ENCODE measurements at places on chromosomes 7 and 10. TPM values are rescaled to one million over a fixed set of nuclear protein-coding genes. Genes with fewer than 3 reads are reported as not detected.

Gene TECPR1
- 129 TPM for total RNA-seq

Gene FAM25A
- not detected for total RNA-seq

Gene ZNF12
- 30.8 TPM for total RNA-seq

Gene TET1
- total RNA-seq: 20.3 TPM

Gene AKR1D1
- total RNA-seq: not detected

Gene WNT16
- not detected for total RNA-seq

Gene RAPGEF5
- total RNA-seq: 135 TPM

Gene MSMB
- not detected for total RNA-seq

Gene PNPLA8
- total RNA-seq: 15.6 TPM

Gene ADCYAP1R1
- total RNA-seq: 39.3 TPM

Gene CHST15
- total RNA-seq: 148 TPM

GRCh38 chr7:103521937-103522336, 75.9 kb upstream of the SLC26A5 start:
- no peak overlapping the region for H3K27ac ChIP-seq
- no peak for DNase-seq
- no peaks in the 10 kb centered on the region for H3K36me3 ChIP-seq
- H3K4me3 ChIP-seq: no peak overlapping the region

GRCh38 chr7:158016180-158017097, 571.2 kb downstream of the PTPRN2 start:
- DNase-seq: no peak
- H3K4me1 ChIP-seq: no peaks in the 10 kb centered on the region
- H3K27me3 ChIP-seq: no peaks in the 10 kb centered on the region
- peaks cover 5% of the 10 kb centered on the region for H3K36me3 ChIP-seq
- H3K4me3 ChIP-seq: no peak overlapping the region

GRCh38 chr7:88350118-88350517, 43.4 kb upstream of the STEAP4 start:
- no peak for DNase-seq
- H3K27me3 ChIP-seq: peaks cover 2% of the 10 kb centered on the region
- H3K27ac ChIP-seq: no peak overlapping the region
- H3K4me3 ChIP-seq: no peak overlapping the region
- H3K36me3 ChIP-seq: no peaks in the 10 kb centered on the region

DNA sequence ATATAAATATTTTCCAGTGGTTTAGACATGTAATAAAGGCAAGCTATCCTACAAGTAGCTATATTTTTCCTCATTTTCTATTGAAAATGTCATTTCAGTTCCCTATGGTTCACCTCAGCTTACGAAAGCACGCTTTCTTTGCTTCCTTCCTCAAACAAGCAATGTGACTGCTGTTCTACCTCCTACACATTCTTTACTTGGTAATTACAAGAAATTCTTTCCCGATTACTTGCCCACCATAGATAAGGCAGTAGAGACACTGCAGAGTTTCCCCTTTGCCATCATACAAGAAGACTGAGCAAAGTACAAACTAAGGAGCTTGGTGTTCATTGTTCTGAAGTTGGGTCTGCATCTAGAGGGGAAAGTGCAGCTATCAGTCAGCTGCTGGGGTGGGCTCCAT, 249.4 kb downstream of the CRPPA start:
- peaks cover 2% of the 10 kb centered on the region for H3K4me1 ChIP-seq
- no peak overlapping the region for H3K27ac ChIP-seq
- no peak for DNase-seq

DNA sequence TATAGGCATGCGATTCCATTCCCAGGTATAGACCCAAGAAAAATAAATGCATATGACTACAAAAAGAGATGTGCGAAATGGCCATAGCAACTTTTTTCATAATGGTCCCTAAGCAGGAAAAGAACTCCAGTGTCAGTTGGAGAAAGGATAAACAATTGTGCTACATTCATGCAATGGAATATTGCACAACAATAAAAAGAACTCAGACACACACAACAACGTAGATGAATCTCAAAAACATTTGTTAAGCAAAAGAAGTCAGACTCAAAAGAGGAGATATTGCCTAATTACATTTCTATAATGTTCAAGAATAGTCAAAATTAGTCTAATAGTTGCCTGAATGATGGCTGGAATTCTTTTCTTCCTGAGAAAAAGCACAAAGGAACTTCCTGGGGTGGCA, 141.1 kb upstream of the GLI3 start:
- H3K27me3 ChIP-seq: peaks cover 4% of the 10 kb centered on the region
- DNase-seq: no peak
- H3K27ac ChIP-seq: no peak overlapping the region
- no peaks in the 10 kb centered on the region for H3K36me3 ChIP-seq

- no peaks in the 10 kb centered on the region for H3K4me1 ChIP-seq
- peaks cover 8% of the 10 kb centered on the region for H3K36me3 ChIP-seq
- no peaks in the 10 kb centered on the region for H3K27me3 ChIP-seq
Measured at GRCh38 chr10:11581213-11581612, 30.2 kb downstream of the USP6NL start.

- peaks cover 8% of the 10 kb centered on the region for H3K27me3 ChIP-seq
- H3K36me3 ChIP-seq: peaks cover 17% of the 10 kb centered on the region
- H3K27ac ChIP-seq: peak within 1 kb of the TSS; percentile 24
- peak; percentile 80 for DNase-seq
- peak within 1 kb of the TSS; percentile 99 for H3K4me3 ChIP-seq
Measured at GRCh38 chr7:4681886-4682620, at the start of gene FOXK1. Gene FOXK1 (plus strand): TSS chr7:4682295. CDS start chr7:4682309, 14 bp downstream.

- no peak for DNase-seq
- no peak overlapping the region for H3K27ac ChIP-seq
- no peaks in the 10 kb centered on the region for H3K4me1 ChIP-seq
- no peaks in the 10 kb centered on the region for H3K27me3 ChIP-seq
- no peak overlapping the region for H3K4me3 ChIP-seq
Measured at GRCh38 chr10:63229161-63229560, 96.0 kb downstream of the NRBF2 start.

- H3K4me3 ChIP-seq: no peak overlapping the region
- H3K27ac ChIP-seq: no peak overlapping the region
- H3K4me1 ChIP-seq: no peaks in the 10 kb centered on the region
- DNase-seq: no peak
Measured at GRCh38 chr7:10723832-10724231, 249.8 kb upstream of the PHF14 start.

DNA sequence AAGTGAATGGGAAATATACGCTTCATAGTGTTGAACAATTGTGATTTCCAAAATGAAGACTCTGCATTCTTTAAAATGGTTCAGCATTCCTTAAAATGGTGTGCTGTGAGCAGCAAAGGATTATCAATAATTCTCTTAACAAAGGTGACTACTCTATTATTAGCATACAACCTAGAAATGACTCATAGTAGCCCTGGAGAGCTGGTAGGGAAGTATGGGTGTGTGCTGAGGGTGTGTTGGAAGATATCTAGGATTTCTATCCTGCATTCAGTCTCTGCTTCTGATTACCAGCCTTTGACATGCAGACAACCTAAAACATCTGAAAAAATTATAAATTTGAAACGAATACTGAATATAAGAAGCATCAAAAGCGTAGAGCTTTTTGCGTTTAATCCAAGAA, 72.5 kb downstream of the SEMA3D start:
- no peaks in the 10 kb centered on the region for H3K4me1 ChIP-seq
- H3K36me3 ChIP-seq: no peaks in the 10 kb centered on the region
- H3K27me3 ChIP-seq: no peaks in the 10 kb centered on the region

- no peaks in the 10 kb centered on the region for H3K36me3 ChIP-seq
- H3K27ac ChIP-seq: no peak overlapping the region
- no peaks in the 10 kb centered on the region for H3K27me3 ChIP-seq
- no peak for DNase-seq
- no peak overlapping the region for H3K4me3 ChIP-seq
- H3K4me1 ChIP-seq: no peaks in the 10 kb centered on the region
Measured at GRCh38 chr7:55212838-55213237, 152.3 kb upstream of the LANCL2 start.

- no peak overlapping the region for H3K27ac ChIP-seq
- peaks cover 4% of the 10 kb centered on the region for H3K4me1 ChIP-seq
- no peaks in the 10 kb centered on the region for H3K27me3 ChIP-seq
- no peak for DNase-seq
- H3K4me3 ChIP-seq: no peak overlapping the region
Measured at GRCh38 chr7:20958572-20958971, 171.9 kb upstream of the SP8 start.

GRCh38 chr7:107891636-107892366, 818 bp downstream of the DLD start:
- peaks cover 17% of the 10 kb centered on the region for H3K36me3 ChIP-seq
- H3K4me3 ChIP-seq: peak overlapping the region; percentile 100
- DNase-seq: no peak
- peak overlapping the region; percentile 84 for H3K27ac ChIP-seq

GRCh38 chr7:128660596-128660995, 11.5 kb upstream of the GARIN1A start:
- H3K27ac ChIP-seq: peak overlapping the region; percentile 36
- no peak for DNase-seq
- H3K4me1 ChIP-seq: no peaks in the 10 kb centered on the region
- H3K36me3 ChIP-seq: peaks cover 28% of the 10 kb centered on the region
- H3K4me3 ChIP-seq: no peak overlapping the region

DNA sequence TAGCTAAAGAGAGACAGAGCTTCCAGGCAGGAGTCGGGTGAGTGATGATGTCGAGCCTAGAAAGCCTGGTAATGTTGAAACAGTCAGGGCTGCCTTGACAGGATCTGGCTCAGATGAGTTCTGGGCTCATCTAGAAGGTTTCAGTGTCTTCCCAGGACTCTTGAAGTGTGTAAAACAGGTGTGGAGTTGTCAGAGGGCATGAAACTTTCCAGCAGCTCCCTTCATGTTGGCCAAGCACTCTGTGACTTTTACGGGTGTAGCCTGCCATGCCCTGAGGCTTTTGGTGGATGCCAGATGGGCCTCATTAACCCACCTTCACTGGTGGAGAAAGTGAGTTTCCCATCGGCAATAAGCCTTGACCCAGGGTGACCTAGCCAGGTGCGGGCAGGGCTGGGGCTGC, 66.4 kb upstream of the PDCD4 start:
- DNase-seq: no peak
- no peak overlapping the region for H3K4me3 ChIP-seq
- no peak overlapping the region for H3K27ac ChIP-seq
- no peaks in the 10 kb centered on the region for H3K36me3 ChIP-seq
